Esophagus muscularis mucosa (tissue), 4 donors: ENCODE measurements at places on chromosomes 7 and 10. TPM values are rescaled to one million over a fixed set of nuclear protein-coding genes. Genes with fewer than 3 reads are reported as not detected.

The SP8 gene
- total RNA-seq: not detected

The HOXA5 gene
- total RNA-seq: 7.8 TPM

The HABP2 gene
- total RNA-seq: not detected

The TRAPPC14 gene
- 5.8 TPM for total RNA-seq

The PALD1 gene
- 19.1 TPM for total RNA-seq

The MRPS33 gene
- 26.2 TPM for total RNA-seq

The HKDC1 gene
- total RNA-seq: 0.06 TPM

The TAF5 gene
- total RNA-seq: 3.7 TPM

The ITPRID1 gene
- total RNA-seq: not detected

The ZNF33B gene
- 10.8 TPM for total RNA-seq

The CDH23 gene
- 20.8 TPM for total RNA-seq

The OR2A25 gene
- not detected for total RNA-seq

The CUZD1 gene
- 0.17 TPM for total RNA-seq

The CYP3A5 gene
- total RNA-seq: 1.3 TPM

The CPED1 gene
- 81.8 TPM for total RNA-seq

The PKD2L1 gene
- not detected for total RNA-seq

The NFE2L3 gene
- 2.6 TPM for total RNA-seq

The MYH16 gene
- not detected for total RNA-seq

The CTTNBP2 gene
- 23.7 TPM for total RNA-seq

The PDK4 gene
- 275 TPM for total RNA-seq

The OR6B1 gene
- total RNA-seq: not detected

The CPN1 gene
- not detected for total RNA-seq

The ANLN gene
- total RNA-seq: 4.1 TPM

The FLNC gene
- total RNA-seq: 418 TPM

The ZNF804B gene
- total RNA-seq: not detected

The TMEM139 gene
- not detected for total RNA-seq

The TMEM168 gene
- total RNA-seq: 18.1 TPM

The ZNF775 gene
- 6.6 TPM for total RNA-seq

The GDF10 gene
- 5.6 TPM for total RNA-seq

The AVL9 gene
- 23.3 TPM for total RNA-seq

The PLXDC2 gene
- 38.3 TPM for total RNA-seq

The CUL2 gene
- total RNA-seq: 22.3 TPM

The TFR2 gene
- total RNA-seq: not detected

The PRKRIP1 gene
- total RNA-seq: 20.9 TPM

The POLR1F gene
- total RNA-seq: 17.7 TPM

The ANXA8 gene
- total RNA-seq: not detected

The SHTN1 gene
- total RNA-seq: 5.5 TPM

The MAGI2 gene
- 21.6 TPM for total RNA-seq

The TRIM50 gene
- not detected for total RNA-seq

The ZPBP gene
- total RNA-seq: not detected

The SPOCK2 gene
- 8.8 TPM for total RNA-seq

The PLAC9 gene
- total RNA-seq: 59.4 TPM

The GNG11 gene
- 26.0 TPM for total RNA-seq

The TBC1D12 gene
- total RNA-seq: 16.2 TPM

The ADRA2A gene
- total RNA-seq: 0.42 TPM

The LIPN gene
- total RNA-seq: not detected

The OR2A7 gene
- total RNA-seq: 2.3 TPM

The NOLC1 gene
- total RNA-seq: 56.0 TPM

The CCDC186 gene
- 20.5 TPM for total RNA-seq

The TRIM73 gene
- 0.83 TPM for total RNA-seq

The SVOPL gene
- total RNA-seq: not detected
